ENCODE measurements at places on chromosomes 12 and 14.

DNA sequence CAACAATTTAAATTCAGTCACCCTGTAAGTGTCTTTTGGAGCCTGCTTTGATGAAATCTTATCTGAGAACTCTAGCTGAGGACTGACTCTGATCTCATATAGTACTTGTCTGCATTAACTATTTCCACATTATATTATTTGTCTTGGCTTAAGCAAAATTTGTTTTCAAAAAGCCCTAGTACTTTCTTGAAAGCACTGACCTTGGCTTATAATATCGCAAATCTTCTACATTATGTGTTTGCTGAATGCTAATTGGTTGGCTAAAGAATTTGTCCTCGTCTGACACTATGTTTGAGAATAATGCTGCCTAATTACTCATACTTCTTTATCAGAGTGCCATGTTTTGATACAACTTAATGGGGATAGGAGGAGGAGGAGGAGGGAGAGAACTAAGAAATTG is 46.9 kb upstream of the FLRT2 start:
- DNase-seq = no peak

DNA sequence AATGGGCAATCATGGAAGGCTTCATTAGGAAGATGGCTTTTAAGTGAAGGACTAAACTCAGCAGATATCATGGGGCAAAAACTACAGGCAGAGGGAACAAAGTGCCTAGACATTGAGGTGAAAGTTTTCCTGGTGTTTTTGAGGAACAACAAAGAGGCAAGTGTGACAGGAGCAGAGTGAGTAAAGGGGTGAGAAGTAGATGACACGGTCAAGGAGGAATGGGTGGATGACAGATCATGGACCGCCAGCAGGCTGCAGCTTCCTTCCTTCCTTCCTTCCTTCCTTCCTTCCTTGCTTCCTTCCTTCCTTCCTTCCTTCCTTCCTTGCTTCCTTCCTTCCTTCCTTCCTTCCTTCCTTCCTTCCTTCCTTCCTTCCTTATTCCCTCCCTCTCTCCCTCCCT is 108.3 kb downstream of the TRHDE start:
- no peak for DNase-seq

DNA sequence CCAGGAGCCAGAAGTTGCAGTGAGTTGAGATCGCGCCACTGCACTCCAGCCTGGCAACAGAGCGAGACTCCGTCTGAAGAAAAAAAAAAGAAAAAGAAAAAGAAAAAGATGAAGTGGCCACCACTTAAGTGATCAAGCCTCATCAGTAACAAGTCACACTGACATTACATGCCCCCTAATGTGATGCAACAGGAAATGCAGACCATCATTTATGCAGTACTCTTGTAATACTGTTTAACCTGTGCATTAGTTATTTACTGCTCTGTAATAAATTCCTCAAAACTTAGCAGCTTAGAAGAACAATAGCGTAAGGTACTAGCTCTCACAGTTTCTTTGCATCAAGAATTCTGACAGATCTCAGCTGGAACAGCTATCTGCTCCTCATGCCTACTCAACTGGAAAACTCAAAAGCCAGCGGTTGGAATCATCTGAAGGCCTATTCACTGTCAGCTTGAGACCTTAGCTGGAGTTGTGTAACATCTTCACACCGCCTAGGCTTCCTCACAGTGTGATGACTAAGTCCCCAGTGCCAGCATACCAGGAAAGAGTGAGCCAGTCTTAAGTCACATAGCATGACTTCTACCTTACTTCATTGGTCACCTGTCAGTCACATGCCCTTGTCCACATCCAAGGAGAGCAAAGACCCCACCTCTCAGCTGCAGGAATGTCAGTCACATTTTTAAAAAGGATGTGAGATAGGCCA is 31.5 kb downstream of the EPS8 start:
- peak; percentile 88 for DNase-seq

GRCh38 chr12:5534426-5535199 is 102.7 kb downstream of the NTF3 start:
- DNase-seq = no peak

Data from SW 1271 (cell line).